ENCODE measurements at places on chromosomes 7 and 10.
A peak's percentile ranks its signal among the peaks of the same experiment; 100 is the strongest.

GRCh38 chr10:71302874-71303568, 16.0 kb upstream of the SLC29A3 start:
- H3K4me3 ChIP-seq: no peak overlapping the region
- no peak for DNase-seq
- H3K4me1 ChIP-seq: no peaks in the 10 kb centered on the region
- H3K36me3 ChIP-seq: peaks cover 3% of the 10 kb centered on the region

GRCh38 chr7:116062666-116063065, 32.1 kb upstream of the TFEC start:
- no peaks in the 10 kb centered on the region for H3K27me3 ChIP-seq
- DNase-seq: no peak
- no peaks in the 10 kb centered on the region for H3K36me3 ChIP-seq
- no peaks in the 10 kb centered on the region for H3K4me1 ChIP-seq
- H3K4me3 ChIP-seq: no peak overlapping the region
- H3K27ac ChIP-seq: no peak overlapping the region

GRCh38 chr7:138945154-138945553, 36.0 kb downstream of the KIAA1549 start:
- H3K36me3 ChIP-seq: no peaks in the 10 kb centered on the region
- DNase-seq: no peak
- no peaks in the 10 kb centered on the region for H3K27me3 ChIP-seq
- no peak overlapping the region for H3K4me3 ChIP-seq
- H3K27ac ChIP-seq: no peak overlapping the region
- H3K4me1 ChIP-seq: peaks cover 4% of the 10 kb centered on the region

- no peaks in the 10 kb centered on the region for H3K36me3 ChIP-seq
- H3K27me3 ChIP-seq: peaks cover 10% of the 10 kb centered on the region
- H3K27ac ChIP-seq: no peak overlapping the region
- no peak for DNase-seq
- H3K4me3 ChIP-seq: no peak overlapping the region
Measured at GRCh38 chr10:22443175-22443901, 98.0 kb downstream of the SPAG6 start.

DNA sequence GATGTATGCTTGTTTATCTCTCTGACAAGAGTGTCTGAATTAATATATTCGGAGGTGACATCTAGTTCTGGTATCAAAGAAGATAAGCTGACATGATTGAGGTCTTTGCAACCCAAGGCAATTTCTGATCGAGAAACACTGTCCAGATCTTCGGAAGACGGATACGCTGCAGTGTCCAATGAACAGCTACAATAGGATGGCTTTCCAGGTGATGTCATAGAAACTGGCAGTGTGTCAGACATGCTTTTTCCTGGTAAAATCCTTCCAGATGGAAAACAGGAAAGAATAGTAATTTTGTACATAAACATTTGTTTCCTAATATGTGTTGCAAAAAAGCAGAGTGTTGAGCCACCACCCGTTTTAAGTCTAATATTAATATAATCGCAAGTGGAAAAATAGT, 33.4 kb downstream of the VWDE start:
- DNase-seq: no peak
- H3K36me3 ChIP-seq: peaks cover 41% of the 10 kb centered on the region

DNA sequence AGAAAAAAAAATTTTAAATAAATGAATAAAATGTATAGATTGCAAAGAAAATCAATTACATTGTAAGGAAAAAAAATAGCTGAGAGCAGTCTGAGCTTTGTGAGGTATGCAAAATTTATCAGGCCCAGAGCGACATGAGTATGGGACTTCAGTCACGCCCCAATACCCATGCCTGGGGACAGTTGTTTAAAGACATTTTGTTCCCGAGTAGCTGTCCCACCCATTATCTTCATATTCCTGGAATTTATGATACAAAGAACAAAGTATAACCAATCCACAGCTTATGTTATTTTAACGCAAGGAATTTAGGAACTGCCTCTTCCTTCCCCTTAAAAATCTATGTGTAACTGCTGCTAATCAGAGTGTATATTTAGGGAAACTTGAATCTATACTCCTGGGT, 1.6 kb upstream of the PON2 start:
- no peak overlapping the region for H3K4me3 ChIP-seq
- H3K4me1 ChIP-seq: no peaks in the 10 kb centered on the region
- H3K27ac ChIP-seq: no peak overlapping the region
- no peak for DNase-seq

- DNase-seq: no peak
- no peaks in the 10 kb centered on the region for H3K27me3 ChIP-seq
- no peak overlapping the region for H3K27ac ChIP-seq
- H3K4me1 ChIP-seq: no peaks in the 10 kb centered on the region
- H3K4me3 ChIP-seq: no peak overlapping the region
Measured at GRCh38 chr7:142873871-142874270, 11.7 kb downstream of the TRPV6 start.

DNA sequence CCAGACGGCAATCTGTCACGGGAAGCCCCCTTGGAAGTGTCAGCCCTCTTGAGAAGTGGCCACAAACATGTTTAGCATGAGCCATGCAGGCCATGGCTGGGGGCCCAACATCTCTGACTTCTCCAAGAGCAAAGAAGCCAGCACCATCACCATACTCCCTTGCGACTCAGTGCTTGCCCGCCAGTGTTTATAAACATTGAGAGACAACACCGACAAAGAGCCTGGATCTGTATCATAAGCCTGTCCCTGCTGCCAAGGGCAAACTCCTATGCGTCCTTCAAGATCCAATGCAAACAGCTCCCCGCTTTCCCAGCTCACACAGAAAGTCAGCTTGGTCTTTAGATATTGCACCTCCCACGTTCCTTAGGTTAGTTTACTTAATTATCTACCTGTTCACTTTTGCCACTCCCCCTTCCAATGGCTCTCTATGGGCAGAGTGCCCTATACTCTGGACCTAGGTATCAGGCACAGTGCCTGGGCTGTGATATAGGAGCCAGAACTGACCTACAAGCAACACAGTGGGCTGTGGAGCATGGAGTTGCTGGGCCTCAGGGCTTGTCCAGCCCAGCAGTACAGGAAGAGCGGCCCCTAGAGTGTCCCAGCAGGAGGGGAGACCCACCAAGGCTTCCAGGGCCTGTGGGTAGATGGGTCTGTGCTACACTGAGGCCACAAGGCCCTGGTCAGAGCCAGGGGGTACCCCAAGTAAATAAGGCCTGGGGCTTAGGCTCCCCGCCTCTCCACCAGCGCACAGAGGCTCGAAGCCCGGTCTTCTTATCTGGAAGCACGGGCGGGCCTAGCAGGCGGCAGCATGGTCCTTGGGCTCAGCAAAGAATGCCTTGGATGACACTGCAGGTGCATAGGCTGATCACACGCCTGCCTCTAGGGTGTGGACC, 37.7 kb downstream of the CAMK2B start:
- H3K27me3 ChIP-seq: no peaks in the 10 kb centered on the region
- no peak overlapping the region for H3K27ac ChIP-seq
- no peaks in the 10 kb centered on the region for H3K4me1 ChIP-seq
- peak; percentile 24 for DNase-seq
- no peaks in the 10 kb centered on the region for H3K36me3 ChIP-seq

DNA sequence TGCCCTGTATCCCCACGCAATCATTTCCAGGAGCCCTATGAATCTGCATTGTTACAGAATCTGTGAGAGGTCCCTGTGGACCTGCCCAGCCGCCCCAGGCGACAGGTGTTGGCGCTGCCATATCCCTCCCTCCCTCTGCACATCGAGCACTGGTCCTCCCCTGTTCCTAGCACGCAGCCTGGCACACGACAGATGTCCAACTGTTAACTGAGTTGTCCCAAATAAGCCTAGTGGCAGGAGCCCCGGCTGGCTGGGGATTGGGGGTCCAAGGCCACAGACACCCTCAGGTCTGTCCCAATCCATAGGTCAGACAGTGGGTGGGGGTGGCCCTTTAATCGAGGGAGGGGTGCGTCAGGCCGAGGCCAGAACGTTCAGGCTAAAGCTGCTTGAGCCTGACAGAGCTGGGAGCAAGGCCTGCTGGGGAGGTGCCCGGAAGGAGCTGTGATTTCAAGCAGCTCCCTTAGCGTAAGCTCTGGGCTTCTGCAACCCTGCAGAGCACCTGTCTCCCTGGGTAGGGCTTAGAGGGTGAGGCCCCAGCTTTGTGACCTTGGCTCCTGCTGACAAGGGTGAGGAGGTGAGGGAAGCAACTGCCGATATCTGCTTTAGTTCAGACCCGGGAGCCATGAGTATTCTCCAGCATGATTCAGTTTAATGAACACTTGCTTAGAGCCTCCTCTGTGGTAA, 40.1 kb downstream of the ADRA2A start:
- no peak overlapping the region for H3K27ac ChIP-seq
- no peaks in the 10 kb centered on the region for H3K36me3 ChIP-seq
- peak; percentile 18 for DNase-seq
- no peaks in the 10 kb centered on the region for H3K4me1 ChIP-seq
- no peaks in the 10 kb centered on the region for H3K27me3 ChIP-seq
- no peak overlapping the region for H3K4me3 ChIP-seq

DNA sequence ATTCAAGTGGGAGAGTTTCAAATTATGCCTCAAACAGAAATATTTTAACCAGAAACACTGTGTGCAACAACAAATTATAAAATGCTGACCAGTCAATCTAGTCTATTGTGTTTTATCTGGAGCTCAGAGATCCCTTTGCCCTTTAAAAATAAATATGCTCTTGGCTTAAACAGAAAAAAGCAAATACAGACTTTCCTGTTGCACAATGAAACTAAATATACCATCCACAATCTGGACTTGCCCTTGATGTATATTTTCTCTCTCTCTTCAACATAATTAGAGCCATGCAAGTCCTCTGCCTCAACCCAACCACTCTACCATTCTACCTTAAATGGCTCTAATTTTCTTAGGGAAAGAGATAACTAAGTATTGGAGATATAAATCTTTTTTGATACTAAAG, 34.9 kb downstream of the ASAH2 start:
- H3K4me1 ChIP-seq: no peaks in the 10 kb centered on the region
- H3K27ac ChIP-seq: no peak overlapping the region
- no peaks in the 10 kb centered on the region for H3K36me3 ChIP-seq

DNA sequence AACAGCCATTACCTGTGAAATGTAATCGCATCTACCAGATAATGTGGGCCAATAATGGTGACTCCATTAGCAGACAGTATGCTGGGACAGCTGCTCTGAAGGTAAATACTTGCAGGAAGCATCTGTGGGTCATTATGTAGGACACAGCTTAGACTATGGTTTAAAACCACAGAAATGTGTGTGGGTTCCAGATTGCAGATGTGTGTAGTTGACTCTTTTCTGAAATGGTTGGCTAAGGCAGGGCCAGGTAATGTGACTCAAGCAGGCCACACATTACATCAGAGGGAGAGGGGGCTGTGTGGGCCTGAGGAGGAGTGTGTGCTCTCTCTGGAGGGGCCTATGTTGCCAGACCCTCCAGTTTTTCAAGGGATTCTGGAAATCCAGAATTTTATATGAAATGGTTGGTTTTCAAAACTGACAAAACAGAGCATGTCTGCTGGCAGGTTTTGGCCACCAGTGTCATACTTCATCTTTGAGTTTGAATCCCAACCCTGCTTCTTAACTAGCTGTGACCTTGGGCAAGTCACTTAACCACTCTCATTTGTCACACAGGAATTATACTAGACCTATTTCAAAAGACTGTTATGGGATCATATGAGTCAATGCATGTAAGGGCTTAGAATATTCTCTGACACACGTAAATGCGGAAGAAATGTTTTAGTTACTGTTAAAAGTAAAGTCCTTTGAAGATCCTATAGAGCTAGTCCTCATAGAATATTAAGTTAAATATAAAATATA, 64.5 kb downstream of the MCMBP start:
- H3K27me3 ChIP-seq: no peaks in the 10 kb centered on the region
- peaks cover 13% of the 10 kb centered on the region for H3K36me3 ChIP-seq
- H3K4me3 ChIP-seq: no peak overlapping the region

DNA sequence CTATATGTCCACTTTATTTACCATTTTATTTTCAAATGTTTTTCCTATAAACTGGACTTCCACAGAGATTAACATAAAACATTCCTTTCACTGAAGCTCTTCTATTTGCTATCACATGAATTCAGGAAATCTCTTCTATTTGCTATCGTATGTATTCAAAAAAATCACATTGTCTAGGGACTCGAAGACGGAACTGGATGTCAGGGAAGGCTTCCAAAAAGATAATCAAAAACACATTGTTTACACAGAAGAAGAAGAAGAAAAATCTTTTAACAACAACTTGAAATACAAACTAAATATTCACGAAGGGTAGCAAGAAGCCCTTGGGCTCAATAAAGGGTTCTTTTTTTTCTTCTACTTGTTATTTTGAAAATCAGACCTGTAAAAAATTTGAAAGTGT, 426.1 kb upstream of the LRRN3 start:
- H3K27me3 ChIP-seq: no peaks in the 10 kb centered on the region
- H3K36me3 ChIP-seq: peaks cover 15% of the 10 kb centered on the region
- no peak for DNase-seq
- H3K27ac ChIP-seq: no peak overlapping the region

DNA sequence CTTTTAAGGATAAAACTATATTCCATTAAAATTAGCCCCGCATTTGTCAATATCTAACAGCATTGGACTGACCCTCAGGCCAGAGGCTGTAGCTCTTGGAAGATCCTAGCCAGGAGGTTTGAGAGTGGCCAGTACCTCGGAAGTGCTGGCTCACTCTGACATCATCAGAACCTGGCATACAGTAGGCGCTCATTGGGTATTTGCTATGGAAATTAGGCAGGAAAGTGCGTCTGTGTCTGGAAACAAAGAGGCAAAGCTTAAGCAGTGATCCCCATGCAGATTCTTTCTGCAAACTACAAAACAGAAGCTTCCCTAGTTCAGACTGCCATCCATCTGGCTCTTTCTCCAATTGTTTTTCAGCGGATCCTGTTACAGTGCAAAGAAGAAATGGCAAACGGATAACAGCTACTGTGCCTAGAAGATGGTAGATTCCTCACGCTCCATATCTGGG, 1.7 kb upstream of the PRKCQ start:
- H3K36me3 ChIP-seq: peaks cover 39% of the 10 kb centered on the region
- peak overlapping the region; percentile 87 for H3K4me3 ChIP-seq
- H3K4me1 ChIP-seq: peaks cover 8% of the 10 kb centered on the region

Measured in H9 (cell line).